Calu3 (cell line): ENCODE measurements at places on chromosomes 16 and 17. TPM values are rescaled to one million over a fixed set of nuclear protein-coding genes. Genes with fewer than 3 reads are reported as not detected.
A peak's percentile ranks its signal among the peaks of the same experiment; 100 is the strongest.

The KRTAP4-3 gene
- total RNA-seq, result not detected in 2 replicates

The CES2 gene
- 58.7 and 61.1 TPM in 2 replicates for total RNA-seq

The ABCA8 gene
- not detected in 2 replicates for total RNA-seq

The CNGB1 gene
- total RNA-seq, result 0.19 TPM in 1 of 2 replicates, not detected in the other

The MAF gene
- 0.64 and 0.97 TPM in 2 replicates for total RNA-seq

The UTP4 gene
- 113 and 116 TPM in 2 replicates for total RNA-seq

The KRT17 gene
- 472 and 593 TPM in 2 replicates for total RNA-seq

The DHRS7C gene
- total RNA-seq, result not detected in 2 replicates

The OR1F1 gene
- total RNA-seq, result 0.40 and 0.54 TPM in 2 replicates

- H3K27ac ChIP-seq, result no peak overlapping the region
- no peaks in the 10 kb centered on the region for H3K36me3 ChIP-seq
- H3K4me3 ChIP-seq, result no peak overlapping the region
Observed at GRCh38 chr16:83031524-83031923, 404.8 kb downstream of the CDH13 start.

GRCh38 chr17:1898872-1899271 is 69.1 kb downstream of the RPA1 start:
- peaks cover 14% of the 10 kb centered on the region for H3K4me1 ChIP-seq
- no peak for DNase-seq
- H3K36me3 ChIP-seq, result peaks cover 10% of the 10 kb centered on the region
- H3K27me3 ChIP-seq, result no peaks in the 10 kb centered on the region

GRCh38 chr16:29158785-29159184 is 173.9 kb downstream of the LAT start:
- DNase-seq, result no peak
- H3K4me3 ChIP-seq, result no peak overlapping the region
- peaks cover 19% of the 10 kb centered on the region for H3K36me3 ChIP-seq

DNA sequence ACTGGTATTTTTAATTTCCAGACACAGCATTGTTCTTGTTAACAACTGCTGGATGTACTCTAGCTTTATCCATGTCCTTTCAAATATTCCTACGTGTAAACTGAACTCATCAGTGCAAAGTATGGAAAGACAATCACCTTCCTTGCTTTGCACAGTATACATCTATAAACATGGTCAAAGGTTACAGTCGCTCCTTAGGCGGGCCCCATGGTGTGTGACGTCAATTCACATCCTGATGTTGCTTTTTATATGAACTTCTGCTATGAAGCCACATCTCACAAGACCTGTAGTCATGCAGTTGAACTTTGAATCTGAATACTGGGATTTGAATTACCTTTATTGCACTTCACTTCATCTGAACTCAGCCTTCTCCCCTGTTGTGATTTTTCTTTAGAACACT is 447.6 kb upstream of the PSMD7 start:
- H3K4me3 ChIP-seq, result no peak overlapping the region
- H3K27me3 ChIP-seq, result peaks cover 45% of the 10 kb centered on the region
- DNase-seq, result no peak
- H3K36me3 ChIP-seq, result no peaks in the 10 kb centered on the region
- H3K27ac ChIP-seq, result no peak overlapping the region

- H3K36me3 ChIP-seq, result no peaks in the 10 kb centered on the region
- H3K4me1 ChIP-seq, result no peaks in the 10 kb centered on the region
Observed at GRCh38 chr16:64898159-64898558, 223.7 kb downstream of the CDH11 start.

DNA sequence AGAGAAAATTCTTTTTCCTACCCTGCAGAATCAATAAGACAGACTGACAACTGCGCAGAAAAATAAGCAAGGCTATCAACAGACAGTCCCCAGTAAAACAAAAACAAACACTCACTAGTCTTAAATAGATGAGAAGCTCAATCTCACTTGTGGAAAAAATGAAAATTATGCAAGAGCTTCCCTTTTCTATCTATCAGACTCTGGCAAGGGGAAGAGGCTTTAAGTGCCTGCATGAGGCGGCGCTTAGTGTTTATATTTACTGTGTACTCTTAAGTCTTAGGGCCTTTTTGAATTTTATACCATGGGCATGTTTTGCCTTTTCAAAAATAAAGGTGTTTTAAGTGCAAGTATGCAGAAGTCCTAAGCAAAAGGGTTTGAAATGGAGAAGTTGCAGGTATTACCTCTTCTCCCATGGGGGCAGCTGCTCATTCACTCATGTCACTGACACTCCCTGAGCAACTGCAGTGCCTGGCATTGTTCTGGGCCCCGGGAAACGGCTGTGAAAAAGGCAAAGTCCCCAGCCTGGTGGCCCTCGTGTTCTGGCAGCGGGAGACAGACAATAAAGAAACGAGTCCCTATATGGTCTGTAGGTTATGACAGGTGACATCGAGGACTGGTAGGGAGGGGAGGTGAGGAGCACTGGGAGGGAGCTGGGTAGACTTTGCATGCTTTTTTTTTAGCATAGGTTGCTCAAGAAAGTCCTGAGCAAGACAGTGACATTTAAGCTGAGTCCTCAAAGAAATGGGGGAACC is 35.2 kb downstream of the HSBP1 start:
- no peak for DNase-seq
- H3K4me1 ChIP-seq, result no peaks in the 10 kb centered on the region
- H3K4me3 ChIP-seq, result no peak overlapping the region
- H3K27me3 ChIP-seq, result peaks cover 15% of the 10 kb centered on the region
- no peaks in the 10 kb centered on the region for H3K36me3 ChIP-seq

DNA sequence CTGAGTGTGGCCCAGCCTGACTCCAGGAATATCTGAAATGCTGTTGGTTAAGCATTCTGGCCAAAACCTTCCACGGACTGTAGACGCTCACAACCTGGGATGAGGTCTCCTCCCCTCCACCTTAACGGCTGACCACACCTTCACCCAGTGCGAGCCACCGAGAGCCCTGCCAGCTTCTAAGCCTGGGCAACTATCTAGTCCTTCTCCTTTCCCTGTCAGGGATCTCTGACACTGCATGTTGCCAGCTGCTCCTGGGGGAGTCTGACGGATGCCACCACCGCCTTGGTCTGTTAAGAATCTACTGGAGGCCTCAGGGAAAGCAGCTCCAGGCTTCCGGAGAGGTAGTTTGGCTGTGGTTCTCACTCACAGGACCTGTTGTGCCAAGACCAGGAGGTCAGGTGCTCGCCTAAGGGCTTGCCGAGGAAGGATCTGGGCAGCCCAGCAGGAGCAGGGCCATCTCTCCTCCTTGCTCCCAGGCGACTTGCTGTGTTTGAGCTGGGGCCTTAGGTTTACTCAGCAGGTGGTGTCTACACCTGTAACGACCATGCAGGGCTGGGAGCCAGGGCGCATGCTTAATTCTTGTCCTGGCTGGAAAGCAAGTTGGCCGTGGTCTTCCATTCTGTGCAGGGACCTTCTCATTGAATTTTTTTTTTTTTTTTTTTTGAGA is 111.8 kb downstream of the NTN1 start:
- no peak overlapping the region for H3K27ac ChIP-seq
- H3K27me3 ChIP-seq, result peaks cover 58% of the 10 kb centered on the region
- no peaks in the 10 kb centered on the region for H3K4me1 ChIP-seq

DNA sequence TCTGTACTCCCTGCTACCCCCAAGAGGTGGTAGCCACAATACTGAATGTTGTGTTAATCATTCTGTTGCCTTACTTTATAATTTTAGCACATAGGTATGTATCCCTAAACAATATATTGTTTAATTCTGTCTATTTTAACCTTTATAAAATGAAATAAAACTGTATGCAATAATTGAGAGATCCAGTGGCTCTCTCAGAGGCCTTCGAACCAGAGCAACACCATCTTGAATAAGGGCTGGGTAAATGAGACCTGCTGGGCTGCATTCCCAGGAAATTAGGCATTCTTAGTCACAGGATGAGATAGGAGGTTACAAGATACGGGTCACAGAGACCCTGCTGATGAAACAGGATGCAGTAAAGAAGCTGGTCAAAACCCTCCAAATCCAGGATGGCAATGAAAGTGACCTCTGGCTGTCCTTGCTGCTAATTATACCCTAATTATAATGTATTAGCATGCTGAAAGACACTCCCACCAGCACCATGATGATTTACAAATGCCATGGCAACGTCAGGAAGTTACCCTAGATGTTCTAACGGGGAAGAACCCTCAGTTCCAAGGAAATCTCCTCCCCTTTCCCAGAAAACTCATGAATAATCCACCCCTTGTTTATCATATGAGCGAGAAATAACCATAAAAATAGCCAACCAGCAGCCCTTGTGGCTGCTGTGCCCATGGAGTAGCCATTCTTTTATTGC is 2.0 kb upstream of the CANT1 start:
- peaks cover 53% of the 10 kb centered on the region for H3K4me1 ChIP-seq
- H3K27ac ChIP-seq, result peak overlapping the region; percentile 26
- H3K4me3 ChIP-seq, result no peak overlapping the region
- no peak for DNase-seq
- H3K27me3 ChIP-seq, result no peaks in the 10 kb centered on the region

DNA sequence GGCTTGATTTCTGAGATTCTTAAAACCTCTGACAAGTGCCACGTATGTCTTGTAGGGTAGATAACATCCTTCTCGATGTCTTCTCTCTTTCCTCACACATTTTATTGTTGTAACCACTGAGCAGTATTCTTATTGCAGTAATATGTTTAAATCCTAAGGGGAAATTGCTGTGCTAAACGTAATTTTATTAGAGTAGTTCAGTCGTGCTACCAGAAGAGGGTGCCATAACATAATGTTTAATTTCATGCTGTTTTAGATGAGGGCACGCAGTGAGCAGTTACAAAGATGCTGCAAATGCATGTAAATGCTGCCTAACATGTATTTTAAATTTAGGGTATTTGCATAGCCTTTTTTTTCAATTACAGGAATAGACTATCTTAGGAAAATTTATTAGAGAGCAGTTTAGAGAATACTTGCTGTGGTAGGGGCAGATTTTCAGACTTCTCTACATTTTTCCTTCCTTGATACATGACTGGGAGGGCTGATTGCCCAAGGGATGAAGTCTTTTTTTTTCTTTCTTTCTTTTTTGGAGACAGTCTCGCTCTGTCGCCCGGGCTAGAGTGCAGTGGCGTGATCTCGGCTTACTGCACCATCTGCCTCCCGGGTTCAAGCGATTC is 51.7 kb downstream of the GAN start:
- no peak overlapping the region for H3K4me3 ChIP-seq
- no peak overlapping the region for H3K27ac ChIP-seq
- H3K36me3 ChIP-seq, result peaks cover 16% of the 10 kb centered on the region
- no peaks in the 10 kb centered on the region for H3K27me3 ChIP-seq
- peak; percentile 36 for DNase-seq
- H3K4me1 ChIP-seq, result no peaks in the 10 kb centered on the region

GRCh38 chr17:80646328-80646727 is 101.7 kb downstream of the RPTOR start:
- H3K4me1 ChIP-seq, result peaks cover 16% of the 10 kb centered on the region
- H3K4me3 ChIP-seq, result no peak overlapping the region
- DNase-seq, result no peak
- peaks cover 11% of the 10 kb centered on the region for H3K36me3 ChIP-seq
- H3K27me3 ChIP-seq, result no peaks in the 10 kb centered on the region

DNA sequence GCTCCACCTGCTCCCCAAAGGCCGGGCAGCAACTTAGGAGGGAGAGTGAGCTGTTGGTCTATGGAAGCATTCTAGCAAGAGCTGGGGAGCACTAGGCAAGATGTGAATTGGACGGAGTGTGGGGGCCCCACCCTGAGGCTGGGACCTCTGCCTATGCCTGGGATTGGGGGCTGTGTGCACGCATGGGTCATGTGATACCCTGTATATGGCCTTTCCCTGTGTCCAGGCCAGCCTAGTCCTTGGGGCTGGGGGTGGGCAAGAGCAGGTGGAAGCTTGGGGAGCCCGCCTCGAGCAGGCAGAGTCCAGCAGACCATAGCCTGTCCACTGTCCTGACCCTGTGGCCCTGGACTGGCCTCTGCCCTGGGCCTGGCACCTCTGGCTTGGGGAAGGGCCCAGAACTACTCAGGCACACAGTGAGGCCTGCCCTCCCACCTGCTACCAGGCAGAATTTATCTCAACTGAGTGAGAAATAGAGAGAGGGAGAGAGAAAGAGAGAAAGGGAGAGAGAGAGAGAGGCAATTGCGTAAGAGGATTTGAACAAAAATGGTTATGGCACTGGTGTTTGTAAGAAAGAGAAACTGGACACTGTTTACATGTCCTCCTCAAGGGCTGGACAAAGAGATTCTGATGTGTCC is 19.1 kb downstream of the PDP2 start:
- no peaks in the 10 kb centered on the region for H3K27me3 ChIP-seq
- no peak for DNase-seq
- peaks cover 4% of the 10 kb centered on the region for H3K36me3 ChIP-seq
- H3K4me3 ChIP-seq, result no peak overlapping the region
- peaks cover 42% of the 10 kb centered on the region for H3K4me1 ChIP-seq

DNA sequence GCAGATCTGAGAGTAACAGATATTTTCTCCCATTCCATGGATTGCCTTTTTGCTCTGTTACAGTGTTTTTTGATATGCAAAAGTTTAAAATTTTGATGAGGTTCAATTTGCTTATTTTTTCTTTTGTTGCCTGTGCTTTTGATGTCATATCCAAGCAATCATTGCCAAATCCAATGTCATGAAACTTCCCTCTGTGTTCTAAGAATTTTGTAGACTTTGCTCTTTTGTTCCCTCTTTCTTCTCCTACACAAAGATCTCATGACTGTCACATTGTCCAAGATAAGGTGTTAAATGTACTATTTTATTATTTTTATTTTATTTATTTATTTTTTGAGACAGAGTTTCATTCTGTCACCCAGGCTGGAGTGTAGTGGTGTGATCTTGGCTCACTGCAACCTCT is 18.9 kb upstream of the KCNH6 start:
- H3K4me1 ChIP-seq, result peaks cover 12% of the 10 kb centered on the region
- no peak for DNase-seq
- H3K27ac ChIP-seq, result no peak overlapping the region
- no peak overlapping the region for H3K4me3 ChIP-seq
- H3K27me3 ChIP-seq, result peaks cover 83% of the 10 kb centered on the region

DNA sequence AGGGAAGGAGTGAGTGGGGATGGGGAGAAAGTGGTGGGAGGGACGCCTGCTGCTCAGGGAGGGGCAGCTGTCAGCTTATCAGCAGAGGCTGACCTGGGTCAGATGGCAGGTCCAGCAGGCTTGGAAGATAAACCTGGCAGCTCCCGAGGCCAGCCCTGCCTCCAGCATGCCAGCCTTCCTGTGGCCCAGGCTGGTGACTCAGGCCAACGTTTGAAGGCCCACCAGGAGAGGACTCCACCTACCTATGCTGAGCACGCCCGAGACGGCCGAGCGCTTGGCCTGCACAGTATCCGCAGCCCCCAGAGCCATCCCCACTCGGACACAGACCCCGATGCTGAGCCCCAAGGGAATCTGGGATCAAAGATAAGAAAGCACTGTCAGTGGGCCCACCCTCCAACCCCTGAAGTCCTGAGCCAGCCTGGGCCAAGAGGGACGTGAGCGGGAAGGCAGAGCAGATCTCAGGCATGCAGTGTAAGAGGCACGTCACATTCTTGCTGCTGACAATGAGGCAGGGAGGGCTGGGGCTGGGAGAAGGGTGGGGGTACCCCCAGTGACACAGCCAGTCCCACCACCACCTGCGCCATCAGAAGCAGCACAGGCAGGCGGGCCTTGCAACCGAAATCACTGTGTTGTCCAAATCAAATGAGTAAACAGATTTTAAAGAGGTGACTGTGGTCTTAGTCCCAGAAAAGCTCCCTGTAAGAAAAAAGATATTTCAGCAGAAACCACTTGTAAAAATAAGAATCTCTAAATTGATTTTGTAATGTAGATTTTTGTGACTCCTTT is 12.4 kb downstream of the SLC47A2 start:
- no peak overlapping the region for H3K27ac ChIP-seq
- no peak overlapping the region for H3K4me3 ChIP-seq
- no peaks in the 10 kb centered on the region for H3K4me1 ChIP-seq
- no peaks in the 10 kb centered on the region for H3K36me3 ChIP-seq
- no peaks in the 10 kb centered on the region for H3K27me3 ChIP-seq
- DNase-seq, result no peak
